Bone marrow (tissue), 2 donors: ENCODE measurements at places on chromosomes 7 and 10.

- DNase-seq: no peak
Observed at GRCh38 chr10:61965703-61966395, 64.3 kb downstream of the ARID5B start.

DNA sequence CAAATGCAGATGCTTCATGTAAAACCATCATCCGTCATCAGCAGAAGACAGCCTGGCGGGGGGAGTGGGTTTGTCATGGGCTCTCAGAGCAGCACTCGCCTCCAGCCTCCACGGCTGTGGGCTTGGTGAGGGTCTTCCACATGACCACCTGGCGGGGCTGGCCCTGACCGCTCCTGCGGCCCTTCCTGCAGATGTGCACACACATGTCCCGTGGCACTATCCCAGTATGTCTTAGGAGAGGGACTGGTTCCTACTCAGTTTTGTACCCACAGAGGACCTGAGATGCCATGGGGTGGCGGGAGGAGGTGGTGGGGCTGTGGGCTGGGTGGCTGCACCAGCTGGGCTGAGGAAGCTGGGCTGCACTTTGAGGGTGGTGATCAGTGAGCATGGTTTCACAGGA lies 4.7 kb downstream of the IDI2 start:
- DNase-seq: no peak

GRCh38 chr7:34338961-34339526 lies 319.0 kb upstream of the NPSR1 start:
- DNase-seq: no peak

DNA sequence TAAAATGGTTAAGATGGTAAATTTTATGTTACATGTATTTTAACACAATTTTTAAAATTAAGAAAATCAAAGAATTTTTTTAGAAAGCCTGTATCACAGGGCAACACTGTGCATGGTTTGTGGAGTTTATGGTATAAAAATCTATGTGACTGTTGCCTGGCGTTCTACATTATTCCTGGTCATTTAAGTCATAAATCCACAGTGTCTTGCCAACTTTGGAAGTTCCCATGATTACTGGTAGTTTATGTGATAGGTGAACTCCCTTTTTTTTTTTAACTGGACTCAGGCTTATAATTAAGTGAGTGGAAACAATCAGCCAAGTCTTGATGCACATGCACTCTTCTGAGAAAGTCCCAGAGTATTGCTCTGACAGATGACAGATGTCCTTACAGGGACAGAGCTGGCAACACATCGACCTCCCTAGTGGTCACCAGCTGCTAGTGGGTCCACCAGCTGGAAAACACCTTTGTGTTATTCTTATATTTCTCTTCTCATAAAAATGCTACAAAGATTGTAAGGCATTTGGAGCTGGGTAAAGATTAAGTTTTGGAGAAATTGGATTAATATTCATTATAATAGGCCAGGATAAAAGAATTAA lies 8.8 kb upstream of the STN1 start:
- DNase-seq: no peak

GRCh38 chr7:497346-497745 lies 22.3 kb downstream of the PDGFA start:
- no peak for DNase-seq

- DNase-seq: no peak
Observed at GRCh38 chr10:122875843-122876466, 3.4 kb downstream of the FAM24B start.

DNA sequence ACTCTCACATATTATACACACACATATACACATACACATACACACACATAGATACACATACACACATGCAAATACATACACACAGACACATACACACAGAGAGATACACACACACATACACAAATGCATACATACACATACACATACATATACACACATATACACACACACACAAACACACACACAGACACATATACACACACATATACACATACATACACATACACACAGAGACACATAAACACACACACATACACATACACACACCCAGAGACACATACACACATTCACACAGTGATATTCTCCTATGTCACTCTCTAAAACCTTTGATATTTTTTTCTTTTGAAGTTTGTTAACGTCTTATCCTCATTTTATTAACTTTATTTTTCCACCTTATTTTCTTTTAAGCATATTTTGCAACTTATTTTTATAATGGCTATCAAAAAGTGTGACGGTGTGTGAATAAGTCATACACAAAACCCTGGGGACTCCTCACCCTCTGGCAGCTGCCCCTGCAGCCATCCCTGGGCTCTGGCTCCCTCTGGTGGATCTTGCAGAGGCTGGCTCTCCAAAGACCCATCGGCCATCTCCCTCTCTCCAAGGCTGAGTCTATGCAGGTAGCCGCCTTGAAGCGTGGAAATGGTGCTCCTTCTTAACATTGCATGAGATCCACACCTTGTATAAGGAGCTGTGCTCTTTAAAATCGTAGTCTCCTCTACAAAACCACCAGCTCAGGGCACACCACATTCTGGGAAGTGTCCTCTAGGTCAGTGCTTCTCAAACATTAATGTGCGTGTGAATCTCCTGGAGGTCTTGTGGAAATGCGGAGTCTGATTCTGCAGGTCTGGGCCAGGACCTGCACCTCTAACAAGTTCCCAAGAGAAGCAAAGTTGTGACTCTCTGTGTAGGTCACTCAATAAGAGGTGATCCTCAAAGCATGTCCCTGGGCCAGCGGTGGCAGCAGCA lies 4.1 kb upstream of the C10orf120 start:
- DNase-seq: no peak

- DNase-seq: no peak
Observed at GRCh38 chr7:30041526-30042269, 13.5 kb downstream of the PLEKHA8 start.

- no peak for DNase-seq
Observed at GRCh38 chr10:109215291-109216075, 707.8 kb downstream of the XPNPEP1 start.

GRCh38 chr7:85018498-85018897 lies 168.4 kb downstream of the SEMA3D start:
- DNase-seq: no peak

- DNase-seq: peak; percentile 44
Observed at GRCh38 chr7:48004638-48005037, 24.3 kb downstream of the SUN3 start.

GRCh38 chr10:7159928-7160327 lies 250.9 kb downstream of the SFMBT2 start:
- no peak for DNase-seq

GRCh38 chr10:74056050-74056818 lies 58.3 kb downstream of the VCL start:
- no peak for DNase-seq

DNA sequence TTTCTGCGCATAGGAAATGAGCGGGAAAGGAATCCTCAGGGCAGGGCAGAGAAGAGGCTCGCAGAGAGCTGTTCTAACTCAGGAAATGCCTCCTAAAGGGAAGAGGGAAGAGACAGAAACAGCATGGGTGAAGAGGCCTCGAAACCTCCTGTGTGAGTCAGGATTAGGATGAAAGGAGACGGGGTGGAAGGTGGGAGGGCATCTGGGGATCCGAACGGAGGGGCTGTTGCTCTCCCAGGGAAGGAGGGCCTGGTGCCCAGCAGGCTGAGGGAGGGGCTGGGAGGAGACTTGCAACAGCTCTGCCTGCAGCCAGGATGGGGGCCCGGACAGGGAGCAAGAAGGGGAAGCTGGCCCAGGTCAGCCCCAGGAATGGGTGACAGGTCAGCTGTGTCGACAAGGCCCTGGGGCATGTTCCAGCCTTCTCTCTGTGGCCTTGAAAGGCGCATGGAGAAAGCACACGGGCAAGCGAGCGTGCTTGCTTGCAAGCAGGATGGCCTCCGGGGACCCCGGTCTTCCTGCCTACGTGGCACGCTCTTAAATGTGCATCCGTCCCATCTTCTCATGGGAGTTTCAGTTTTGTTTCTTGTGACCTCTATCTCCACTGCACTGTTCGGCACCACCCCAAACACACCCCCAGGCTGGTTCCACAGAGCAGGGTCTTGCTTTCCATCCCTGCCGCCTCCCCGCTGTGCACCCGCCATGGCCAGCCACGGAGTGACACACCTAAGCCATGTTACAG lies 63.5 kb downstream of the HIPK2 start:
- DNase-seq: no peak

GRCh38 chr10:81019029-81019890 lies 481.6 kb downstream of the SH2D4B start:
- DNase-seq: no peak

- no peak for DNase-seq
Observed at GRCh38 chr10:7952266-7952665, 102.2 kb upstream of the GATA3 start.

- no peak for DNase-seq
Observed at GRCh38 chr7:157662110-157662791, 325.4 kb downstream of the DNAJB6 start.

GRCh38 chr10:63866747-63867140 lies 345.5 kb downstream of the REEP3 start:
- DNase-seq: no peak

DNA sequence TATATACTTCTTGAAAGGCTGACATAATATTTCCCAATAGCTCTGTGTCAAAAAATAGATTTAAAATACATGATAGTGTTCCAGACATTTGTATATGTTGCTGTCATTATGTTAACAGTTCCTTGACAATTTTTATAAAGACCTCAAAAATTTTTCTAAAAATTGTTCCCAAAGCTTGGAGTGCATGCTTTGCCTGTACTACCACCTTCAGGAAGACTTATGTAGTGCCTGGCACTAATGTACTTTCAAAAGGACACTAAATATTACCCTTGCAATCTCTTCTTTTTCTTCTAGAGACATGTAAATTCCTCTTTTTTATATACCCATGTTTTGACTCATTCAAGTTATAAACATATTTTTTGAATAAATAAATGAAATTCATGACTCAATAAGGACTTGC lies 48.0 kb upstream of the SP8 start:
- no peak for DNase-seq

- no peak for DNase-seq
Observed at GRCh38 chr10:18303851-18304801, 163.9 kb downstream of the CACNB2 start.

GRCh38 chr7:155864271-155864985 lies 52.2 kb upstream of the SHH start:
- DNase-seq: no peak

GRCh38 chr7:32536585-32536984 lies 41.3 kb downstream of the AVL9 start:
- DNase-seq: no peak

DNA sequence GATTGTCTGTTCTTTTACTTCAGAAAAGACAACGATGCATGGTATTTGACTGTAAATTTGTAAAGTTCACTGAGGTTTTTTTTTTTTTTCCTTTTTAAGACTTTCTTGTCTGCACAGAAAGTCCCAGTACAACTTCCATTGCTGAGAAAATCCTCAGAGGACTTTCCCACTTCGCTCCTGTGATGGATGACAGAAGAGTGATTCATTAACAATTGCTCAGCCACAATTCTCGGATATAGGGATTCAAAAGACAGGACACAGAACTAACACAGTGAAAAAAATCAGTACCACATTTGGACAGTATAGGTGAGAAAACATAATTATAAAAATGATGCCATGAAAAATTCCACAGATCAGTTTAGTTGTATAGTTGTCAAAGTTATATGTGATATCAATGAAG lies 48.0 kb downstream of the SEC23IP start:
- no peak for DNase-seq

DNA sequence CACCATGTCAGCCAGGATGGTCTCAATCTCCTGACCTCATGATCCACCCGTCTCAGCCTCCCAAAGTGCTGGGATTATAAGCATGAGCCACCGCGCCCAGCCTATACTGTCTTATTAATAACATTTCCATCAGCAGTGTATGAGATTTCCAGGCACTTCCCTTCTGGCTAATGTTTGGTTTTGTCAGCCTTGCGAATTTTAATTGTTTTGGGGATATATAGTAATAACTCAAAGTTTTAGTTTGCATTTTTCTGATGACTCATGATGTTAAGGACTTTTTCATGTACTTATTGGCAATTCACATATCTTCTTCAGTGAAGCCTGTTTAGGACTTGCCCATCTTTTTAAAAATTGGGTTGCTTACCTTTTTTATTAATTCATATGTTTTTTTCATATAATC lies 76.0 kb downstream of the TMEM270 start:
- no peak for DNase-seq

GRCh38 chr7:38658921-38659320 lies 27.7 kb upstream of the AMPH start:
- DNase-seq: no peak

DNA sequence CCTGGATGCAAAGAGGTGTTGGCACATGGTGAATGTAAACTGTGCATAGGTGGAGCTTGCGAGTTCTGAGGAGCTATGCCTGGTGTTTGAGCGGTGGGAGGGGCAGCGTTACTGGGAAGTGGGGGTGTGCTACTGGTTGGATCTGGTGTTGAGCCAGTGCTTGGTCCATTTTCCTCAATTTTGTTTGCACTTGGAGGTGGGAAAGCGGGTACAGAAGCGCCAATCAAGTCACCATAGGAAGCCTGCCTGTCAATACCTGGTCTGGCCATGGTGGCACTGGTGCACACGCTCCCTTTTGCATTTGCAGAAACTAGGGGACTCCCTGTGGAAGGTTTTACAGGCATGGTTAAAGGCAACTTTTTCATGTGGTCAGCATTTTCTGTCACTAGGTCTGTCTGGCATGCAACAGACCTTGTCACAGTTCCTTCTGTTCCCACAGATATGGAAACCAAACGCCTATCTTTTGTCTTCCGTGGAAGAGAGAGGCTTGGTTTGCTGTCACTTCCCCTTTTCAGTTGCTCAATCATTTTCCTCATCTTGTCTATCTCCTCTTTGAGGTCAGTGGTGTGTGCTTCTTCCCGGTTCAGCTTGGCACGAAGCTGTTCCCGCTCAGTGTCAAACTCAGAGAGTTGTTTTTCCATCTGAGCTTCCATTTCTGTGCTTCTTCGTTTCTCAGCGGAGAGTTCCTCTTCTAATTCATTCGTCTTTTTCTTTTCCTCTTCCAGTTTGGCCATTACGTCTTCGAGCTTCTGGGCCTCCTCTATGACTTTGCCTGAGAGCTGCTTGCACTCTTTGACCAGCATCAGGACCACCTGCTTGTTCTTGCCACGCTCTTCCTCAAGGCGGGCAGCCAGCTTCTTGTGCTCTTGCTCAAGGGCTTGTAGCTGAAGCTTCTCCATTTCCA lies 81.1 kb downstream of the CTTNBP2 start:
- DNase-seq: peak; percentile 36

- no peak for DNase-seq
Observed at GRCh38 chr10:28892818-28893547, 215.7 kb downstream of the BAMBI start.

DNA sequence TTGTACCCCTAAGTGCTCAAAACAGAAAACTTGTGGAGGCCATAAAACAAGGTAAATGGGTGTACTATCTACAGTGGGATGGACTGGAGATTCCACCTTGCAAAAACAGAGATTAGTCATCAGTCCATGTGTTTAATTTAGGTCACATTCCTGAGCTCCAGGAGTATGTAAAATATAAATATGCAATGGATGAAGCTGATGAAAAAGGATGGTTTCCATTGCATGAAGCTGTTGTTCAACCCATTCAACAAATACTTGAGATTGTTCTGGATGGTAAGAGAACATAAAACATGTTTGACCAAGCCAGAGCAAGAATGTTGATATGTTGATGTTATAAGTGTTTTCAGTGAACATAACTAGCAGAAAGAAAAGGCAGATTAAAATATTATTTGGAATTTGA lies 14.6 kb downstream of the ASB15 start:
- no peak for DNase-seq

GRCh38 chr10:60042262-60042661 lies 135.9 kb upstream of the CCDC6 start:
- DNase-seq: no peak

- DNase-seq: no peak
Observed at GRCh38 chr10:68087685-68088401, 12.8 kb upstream of the HERC4 start.

GRCh38 chr10:130483691-130484467 lies 347.7 kb downstream of the GLRX3 start:
- no peak for DNase-seq
